ENCODE measurements at places on chromosomes 7 and 10.

DNA sequence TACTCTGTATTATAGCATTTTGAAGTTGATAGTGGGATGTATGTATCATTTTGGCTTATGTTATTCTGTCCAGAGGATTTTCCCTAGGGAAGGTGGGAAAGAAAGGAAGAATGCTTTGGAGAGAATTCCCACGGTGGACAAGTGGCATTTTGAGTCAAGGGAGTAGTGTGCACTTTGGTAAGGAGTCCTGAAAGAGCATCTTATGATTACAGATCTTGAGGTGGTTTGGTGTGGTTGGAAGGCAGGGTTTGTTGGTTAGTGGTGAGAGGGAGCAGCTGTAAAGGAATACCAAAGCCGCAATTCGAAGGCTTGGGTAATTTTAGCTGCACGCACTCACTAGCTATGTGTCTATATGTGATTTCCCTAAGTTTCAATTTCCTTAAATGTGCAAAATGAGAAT, 16.1 kb downstream of the CCSER2 start:
- peaks cover 3% of the 10 kb centered on the region for H3K4me1 ChIP-seq
- no peak overlapping the region for H3K27ac ChIP-seq
- no peak for DNase-seq
- no peaks in the 10 kb centered on the region for H3K36me3 ChIP-seq
- H3K27me3 ChIP-seq = no peaks in the 10 kb centered on the region

DNA sequence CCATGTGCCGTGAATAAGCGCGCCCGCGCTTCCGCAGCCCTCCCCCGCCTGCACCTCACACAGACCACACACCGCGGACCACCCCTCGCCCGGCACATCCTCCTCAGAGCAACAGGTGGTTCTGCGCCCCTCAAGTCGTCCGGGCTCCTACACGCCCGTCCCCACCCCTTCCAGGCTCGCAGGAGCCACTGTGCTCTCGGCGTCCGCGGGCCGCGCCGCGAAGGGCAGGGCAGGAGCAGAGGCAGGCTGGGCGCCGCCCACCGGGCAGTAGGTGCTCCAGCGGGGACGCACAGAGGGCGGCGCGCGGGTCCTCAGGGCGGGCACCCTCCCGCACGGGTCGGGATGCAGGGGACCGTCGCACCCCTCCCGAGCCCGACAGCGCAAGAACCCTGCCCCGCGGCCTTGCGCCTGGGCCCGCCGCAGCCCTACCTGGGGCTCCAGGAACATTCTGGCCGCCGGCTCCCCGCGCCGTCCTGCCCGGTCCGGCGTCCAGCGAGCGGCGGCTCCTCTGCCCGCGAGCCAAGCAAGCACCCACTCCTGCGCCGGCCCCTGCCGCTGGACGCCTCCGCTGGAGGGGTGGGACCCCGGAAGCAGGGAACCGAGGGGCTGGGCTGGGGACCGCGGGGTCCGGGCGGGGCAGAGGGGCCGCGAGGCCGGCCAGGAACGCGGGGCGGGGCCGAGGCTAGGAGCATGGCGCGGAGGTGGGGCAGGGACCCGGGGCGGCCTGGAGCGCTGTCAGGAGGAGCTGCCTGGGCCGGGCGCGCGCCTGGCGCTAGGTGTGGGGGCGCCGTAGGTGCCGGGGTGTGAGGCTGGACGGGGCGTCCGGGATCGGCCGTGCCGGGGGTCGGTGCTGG, 37.4 kb downstream of the RASGEF1A start:
- DNase-seq = peak; percentile 76
- H3K4me3 ChIP-seq = peak overlapping the region; percentile 76
- H3K4me1 ChIP-seq = peaks cover 5% of the 10 kb centered on the region
- H3K27ac ChIP-seq = no peak overlapping the region

DNA sequence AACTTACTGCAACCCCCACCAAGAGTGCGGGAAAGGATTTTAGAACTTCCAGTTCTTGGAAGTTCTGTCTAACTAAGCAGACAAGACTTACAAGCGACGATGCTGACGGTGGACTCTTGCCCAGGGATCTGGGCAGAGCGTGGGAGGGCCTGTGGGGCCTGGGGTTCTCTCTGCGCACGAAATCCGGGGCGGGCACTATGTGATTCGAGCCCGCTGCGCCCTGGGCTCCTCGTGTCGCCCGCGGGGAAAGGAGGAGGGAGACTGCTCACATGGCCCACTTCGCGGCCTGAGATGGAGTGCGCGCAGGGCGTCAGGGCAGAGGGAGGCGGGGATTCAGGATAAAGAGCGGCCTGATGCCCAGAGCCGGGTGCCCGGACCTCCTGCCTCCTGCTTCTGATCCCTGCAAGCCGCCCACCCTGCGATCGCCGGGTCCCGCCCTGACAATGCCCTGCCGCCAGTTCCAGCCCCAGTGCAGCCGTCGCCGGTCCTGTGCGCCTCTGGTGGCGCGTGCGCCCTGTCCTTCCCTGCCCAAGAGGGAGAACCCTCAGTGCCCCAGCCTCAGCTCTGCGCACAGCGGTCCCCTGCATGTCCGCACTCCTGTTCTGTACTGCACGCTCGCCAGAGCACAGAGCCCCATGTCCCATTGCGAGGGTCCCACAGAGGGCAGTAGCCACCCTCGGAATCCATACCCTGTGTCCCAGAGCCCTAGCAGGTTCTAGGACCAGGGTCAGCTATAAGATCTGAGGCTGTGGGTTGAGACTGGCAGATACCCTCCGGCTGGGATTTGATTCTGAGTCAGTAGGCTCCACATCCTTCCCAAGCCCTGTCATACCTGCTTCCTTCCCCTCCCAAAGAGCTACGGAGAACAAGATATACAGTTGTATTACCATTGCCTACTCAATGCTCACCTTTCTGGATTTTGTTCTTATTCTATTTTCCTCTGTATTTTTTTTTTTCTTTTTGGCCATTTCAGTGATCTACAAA, 99.4 kb upstream of the TMEM106B start:
- peak; percentile 8 for DNase-seq
- H3K27ac ChIP-seq = no peak overlapping the region
- H3K4me3 ChIP-seq = no peak overlapping the region
- no peaks in the 10 kb centered on the region for H3K27me3 ChIP-seq
- no peaks in the 10 kb centered on the region for H3K36me3 ChIP-seq

DNA sequence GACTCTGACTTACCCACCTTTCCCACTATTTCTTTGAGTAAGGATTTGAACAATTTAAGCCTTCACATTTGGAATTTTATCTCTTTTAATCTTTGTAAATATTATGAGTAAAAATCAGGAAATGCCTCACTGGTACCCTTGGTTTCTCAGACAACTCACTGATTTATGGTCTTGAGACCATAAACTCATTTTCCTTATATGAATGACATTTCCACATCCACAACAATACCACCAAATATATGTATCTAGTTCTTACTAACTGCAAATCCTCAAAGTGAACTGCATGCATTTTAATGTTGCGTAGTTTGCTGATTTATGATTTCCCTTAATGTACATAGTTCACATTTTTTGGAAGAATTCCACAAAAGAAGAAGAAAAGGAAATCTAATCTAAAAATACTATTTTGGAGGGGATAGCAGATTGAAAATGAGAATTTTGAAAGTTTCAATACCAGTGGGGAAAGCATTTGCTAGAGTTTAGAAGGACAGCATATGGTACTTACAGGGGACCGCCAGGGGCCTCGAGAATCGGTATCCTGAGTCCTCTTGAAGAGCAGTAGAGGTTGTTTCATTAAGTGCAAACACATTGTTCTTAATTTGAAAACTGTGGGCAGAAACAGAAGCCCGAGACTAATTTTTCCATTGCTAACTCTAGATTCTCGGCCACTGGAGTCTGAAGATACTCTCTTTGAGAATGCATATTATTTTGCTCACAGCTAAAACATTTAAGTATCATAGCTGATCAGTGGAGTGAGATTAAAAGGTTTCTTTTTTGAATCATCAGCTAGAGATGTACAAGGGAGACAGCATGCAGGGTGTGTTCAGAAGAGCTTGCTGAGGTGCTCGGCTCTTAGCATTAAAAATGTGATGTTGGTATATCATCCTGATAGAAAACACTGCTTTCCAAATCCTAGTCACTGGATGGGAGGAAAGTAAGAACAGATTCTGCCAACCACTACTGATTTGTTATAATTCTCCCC, 964.0 kb downstream of the GATA3 start:
- H3K4me1 ChIP-seq = no peaks in the 10 kb centered on the region
- DNase-seq = no peak
- no peaks in the 10 kb centered on the region for H3K36me3 ChIP-seq
- no peaks in the 10 kb centered on the region for H3K27me3 ChIP-seq

- no peak overlapping the region for H3K4me3 ChIP-seq
- no peaks in the 10 kb centered on the region for H3K36me3 ChIP-seq
- DNase-seq = no peak
- H3K27ac ChIP-seq = no peak overlapping the region
- H3K4me1 ChIP-seq = peaks cover 25% of the 10 kb centered on the region
These were observed 60.7 kb downstream of the TMEM209 start for GRCh38 chr7:130144312-130145171.

DNA sequence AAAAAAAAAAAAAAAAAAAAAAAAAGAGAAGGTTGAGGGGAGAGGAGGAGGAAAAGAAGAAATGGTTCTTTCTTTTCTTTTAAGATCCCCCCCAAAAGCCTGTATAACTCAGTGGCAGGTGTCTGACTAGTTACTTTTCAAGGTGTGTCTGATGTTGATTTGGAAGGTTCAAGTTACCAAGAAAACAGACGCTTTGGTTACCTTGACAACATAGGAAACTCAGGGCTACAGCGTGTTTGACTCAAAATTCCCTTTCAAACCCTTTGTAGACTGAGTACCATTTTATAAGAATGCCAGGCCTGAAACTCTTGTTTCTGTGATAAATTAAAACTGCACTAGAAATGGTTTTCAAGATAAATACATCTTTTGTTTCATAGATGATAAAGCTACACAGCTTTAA, 286.8 kb downstream of the SKIDA1 start:
- H3K27ac ChIP-seq = no peak overlapping the region
- no peak for DNase-seq
- H3K4me1 ChIP-seq = no peaks in the 10 kb centered on the region
- H3K4me3 ChIP-seq = no peak overlapping the region

DNA sequence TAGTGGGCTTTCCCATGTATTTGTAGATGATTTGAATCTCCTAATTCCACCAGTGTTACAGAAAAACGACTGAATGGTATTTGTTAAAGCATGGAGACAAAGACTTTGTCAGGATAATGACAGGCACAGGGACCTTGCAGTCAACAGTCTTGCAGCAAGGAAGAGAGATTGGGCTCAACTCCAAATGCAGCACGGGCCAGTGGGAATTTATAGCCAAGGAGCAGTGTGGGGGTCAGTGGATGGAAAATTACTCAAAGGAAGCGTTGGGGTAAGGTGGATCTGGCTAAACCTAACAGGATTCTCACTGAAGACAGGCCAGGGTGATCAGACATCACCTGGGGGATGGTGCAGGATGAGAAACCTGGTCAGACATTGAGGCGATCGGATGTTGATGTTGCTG, 24.3 kb downstream of the CPVL start:
- H3K4me1 ChIP-seq = peaks cover 2% of the 10 kb centered on the region
- H3K36me3 ChIP-seq = no peaks in the 10 kb centered on the region
- H3K27me3 ChIP-seq = no peaks in the 10 kb centered on the region

DNA sequence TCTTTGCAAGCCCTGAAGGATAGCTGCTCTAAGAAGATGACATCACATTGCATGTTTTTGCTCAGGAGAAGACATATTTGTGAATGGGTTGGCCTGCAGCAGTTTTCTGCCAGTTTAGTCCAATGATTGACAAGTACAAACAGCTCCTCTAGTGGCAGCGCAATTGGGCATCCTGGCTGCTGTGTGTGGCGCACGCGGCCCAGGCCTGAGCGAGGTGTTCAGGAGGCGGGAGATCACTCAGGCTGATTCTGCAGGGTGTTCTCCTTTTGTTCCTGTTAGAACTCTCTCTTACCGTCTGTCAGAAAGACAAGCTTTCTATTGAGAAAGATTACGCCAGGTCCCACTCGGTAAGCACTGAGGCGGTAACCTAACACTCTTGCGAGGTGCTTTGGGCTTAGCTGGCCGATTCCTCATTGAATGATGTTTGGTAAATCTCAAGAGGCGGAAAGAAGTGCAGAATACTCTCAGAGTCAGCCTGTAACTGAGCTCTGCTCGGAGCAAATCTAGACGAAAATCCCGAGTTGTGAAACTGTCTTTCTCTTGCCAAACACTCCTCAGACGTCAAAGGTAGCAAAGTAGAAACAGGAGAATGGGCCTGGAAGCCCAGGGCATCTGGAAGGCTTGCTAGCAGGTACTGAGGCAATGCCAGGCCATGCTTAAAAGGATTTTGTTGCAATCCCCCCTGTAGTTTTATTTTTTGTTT, 219.2 kb upstream of the BMPER start:
- H3K27me3 ChIP-seq = no peaks in the 10 kb centered on the region
- peaks cover 9% of the 10 kb centered on the region for H3K4me1 ChIP-seq
- peak; percentile 21 for DNase-seq

DNA sequence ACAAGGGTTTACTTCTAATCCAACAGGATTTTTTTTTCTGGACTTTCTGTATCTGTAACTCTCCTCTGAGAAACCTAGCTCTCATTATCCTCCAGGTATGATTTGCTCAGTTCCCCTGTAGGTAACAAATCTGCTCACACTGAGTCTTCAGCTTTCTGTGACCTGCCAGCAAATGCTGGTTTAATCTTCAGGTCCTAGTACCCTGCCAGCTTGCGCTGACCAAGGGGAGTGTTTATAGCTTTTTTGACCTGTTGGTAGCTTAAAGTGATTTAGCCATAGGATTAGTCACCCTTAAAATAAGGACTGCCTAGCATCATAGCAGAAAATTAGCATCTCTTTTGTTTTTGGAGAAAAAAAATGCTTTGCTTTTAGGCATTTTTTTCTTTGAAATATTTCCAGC, 22.4 kb downstream of the SND1 start:
- H3K4me1 ChIP-seq = peaks cover 19% of the 10 kb centered on the region
- no peaks in the 10 kb centered on the region for H3K27me3 ChIP-seq

- H3K4me1 ChIP-seq = no peaks in the 10 kb centered on the region
These were observed 32.8 kb downstream of the TMEM60 start for GRCh38 chr7:77765481-77765880.

DNA sequence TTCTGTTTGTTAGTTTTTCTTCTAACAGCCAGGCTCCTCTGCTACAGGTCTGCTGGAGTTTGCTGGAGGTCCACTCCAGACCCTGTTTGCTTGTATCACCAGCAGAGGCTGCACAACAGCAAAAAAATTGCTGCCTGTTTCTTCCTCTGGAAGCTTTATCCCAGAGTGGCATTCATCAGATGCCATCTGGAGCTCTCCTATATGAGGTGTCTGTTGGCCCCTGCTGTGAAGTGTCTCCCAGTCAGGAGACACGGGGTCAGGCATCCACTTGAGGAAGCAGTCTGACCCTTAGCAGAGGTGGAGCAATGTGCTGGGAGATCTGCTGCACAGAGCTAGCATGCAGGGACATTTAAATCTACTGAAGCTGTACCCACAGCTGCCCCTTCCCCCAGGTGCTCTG, 26.7 kb upstream of the CROT start:
- H3K27ac ChIP-seq = no peak overlapping the region
- H3K4me3 ChIP-seq = no peak overlapping the region
- H3K4me1 ChIP-seq = peaks cover 6% of the 10 kb centered on the region
- no peaks in the 10 kb centered on the region for H3K27me3 ChIP-seq

DNA sequence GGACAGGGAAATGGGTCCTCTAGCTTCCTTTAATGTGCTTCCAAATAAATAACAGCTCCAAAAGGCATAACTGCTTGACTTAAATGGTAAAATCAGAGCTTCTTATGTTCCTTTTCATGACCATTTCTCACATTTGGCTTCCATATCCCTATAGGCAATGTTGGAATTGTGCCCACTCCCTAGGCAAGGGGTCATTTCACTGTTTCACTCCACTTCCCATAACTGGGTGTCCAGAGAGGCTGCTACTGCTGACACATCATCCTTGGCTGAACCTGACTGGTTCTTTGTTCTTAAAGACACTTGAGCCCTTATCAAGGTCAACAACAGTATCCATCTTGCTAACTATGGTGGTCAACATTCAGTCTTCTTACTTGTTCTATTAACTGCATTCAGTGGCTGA, 37.1 kb downstream of the PRTFDC1 start:
- DNase-seq = no peak
- no peaks in the 10 kb centered on the region for H3K36me3 ChIP-seq
- H3K27ac ChIP-seq = no peak overlapping the region
- H3K27me3 ChIP-seq = no peaks in the 10 kb centered on the region
- H3K4me1 ChIP-seq = no peaks in the 10 kb centered on the region
